NCI-H2081 (cell line): ENCODE measurements at places on chromosomes 3 and 15.

- DNase-seq = no peak
These were observed 916 bp downstream of the IL17RD start for GRCh38 chr3:57164217-57164656.

GRCh38 chr3:97938444-97938843 lies 33.8 kb downstream of the RIOX2 start:
- no peak for DNase-seq

DNA sequence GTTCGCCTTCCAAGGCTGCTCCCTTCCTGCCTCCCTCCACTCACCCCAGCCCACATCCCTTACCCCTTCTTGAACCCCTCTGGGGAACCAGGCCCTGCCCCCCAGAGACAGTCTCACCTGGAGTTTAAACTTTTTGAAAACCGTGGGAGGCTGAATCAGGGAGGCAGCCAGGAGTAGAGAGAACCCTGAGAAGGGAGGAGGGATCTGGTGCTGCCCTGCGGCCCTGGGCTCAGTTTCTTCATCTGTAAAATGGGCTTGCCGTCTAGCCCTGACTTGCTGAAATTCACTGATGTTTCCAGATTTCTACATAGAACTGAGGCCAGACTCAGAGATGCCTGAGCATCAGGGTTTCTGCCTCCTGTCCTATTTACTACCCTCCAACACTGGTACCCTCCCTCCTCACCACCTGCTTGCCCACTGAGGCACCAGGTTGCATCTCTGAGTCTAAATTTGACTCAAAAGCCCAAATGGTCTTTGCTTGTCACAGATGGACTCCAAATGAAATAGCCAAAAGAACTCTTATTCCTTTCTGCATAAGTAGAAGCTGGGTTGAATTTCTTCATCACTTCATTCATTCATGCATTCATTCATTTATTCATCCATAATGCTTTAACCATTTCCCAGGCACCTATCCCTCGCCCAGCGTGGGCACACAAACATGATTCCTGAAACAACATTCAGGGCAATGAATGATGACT lies 11.9 kb upstream of the STRA6 start:
- no peak for DNase-seq

- no peak for DNase-seq
These were observed 369.8 kb downstream of the DIPK2A start for GRCh38 chr3:144341471-144341870.

- DNase-seq = no peak
These were observed 17.6 kb downstream of the ZDHHC3 start for GRCh38 chr3:44958386-44958785.

- DNase-seq = no peak
These were observed 2.5 kb downstream of the HIGD1A start for GRCh38 chr3:42801784-42802183.

GRCh38 chr3:107068980-107069379 lies 308.3 kb upstream of the CCDC54 start:
- no peak for DNase-seq

DNA sequence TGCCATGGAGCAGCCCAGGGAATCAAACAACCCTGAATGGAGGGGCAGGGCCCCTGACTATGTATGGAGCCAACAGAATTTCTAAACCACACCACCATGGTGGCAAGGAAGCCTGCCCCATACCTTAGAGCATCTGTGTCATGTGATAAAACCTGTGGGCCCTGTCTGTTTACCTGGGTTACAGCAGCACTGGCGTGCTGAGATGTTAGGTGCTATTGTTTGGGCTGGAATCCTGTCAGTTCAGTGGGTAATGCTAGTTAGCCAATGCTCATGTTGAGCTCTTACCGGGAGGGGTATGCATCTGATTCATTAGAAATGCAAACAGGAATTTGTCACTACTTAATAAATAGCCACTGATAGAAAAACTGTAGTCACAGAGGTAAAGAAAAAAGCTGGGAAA lies 63.5 kb upstream of the ETV5 start:
- no peak for DNase-seq

GRCh38 chr15:52236013-52236412 lies 44.8 kb upstream of the GNB5 start:
- DNase-seq = no peak

- DNase-seq = no peak
These were observed 46.1 kb downstream of the AMOTL2 start for GRCh38 chr3:134328147-134328591.

DNA sequence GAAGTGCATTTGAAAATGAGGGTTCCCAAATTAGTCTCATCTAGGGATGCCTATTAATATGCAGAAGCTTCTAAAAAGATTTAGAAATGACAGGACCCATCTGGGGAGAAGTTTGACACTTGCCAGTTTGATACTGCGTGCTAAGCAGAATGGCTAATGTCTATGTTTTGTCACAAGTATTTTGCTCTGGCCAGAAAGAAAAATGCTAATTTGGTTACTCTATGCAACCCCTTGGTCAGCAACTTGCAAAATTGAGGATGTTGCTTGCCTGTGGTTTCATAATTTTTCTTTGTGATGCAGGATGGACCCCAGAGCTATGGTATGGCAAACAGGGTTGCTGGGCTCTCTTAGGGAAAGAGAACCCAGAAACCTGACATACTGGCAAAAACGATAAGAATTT lies 148.2 kb downstream of the FMN1 start:
- no peak for DNase-seq

DNA sequence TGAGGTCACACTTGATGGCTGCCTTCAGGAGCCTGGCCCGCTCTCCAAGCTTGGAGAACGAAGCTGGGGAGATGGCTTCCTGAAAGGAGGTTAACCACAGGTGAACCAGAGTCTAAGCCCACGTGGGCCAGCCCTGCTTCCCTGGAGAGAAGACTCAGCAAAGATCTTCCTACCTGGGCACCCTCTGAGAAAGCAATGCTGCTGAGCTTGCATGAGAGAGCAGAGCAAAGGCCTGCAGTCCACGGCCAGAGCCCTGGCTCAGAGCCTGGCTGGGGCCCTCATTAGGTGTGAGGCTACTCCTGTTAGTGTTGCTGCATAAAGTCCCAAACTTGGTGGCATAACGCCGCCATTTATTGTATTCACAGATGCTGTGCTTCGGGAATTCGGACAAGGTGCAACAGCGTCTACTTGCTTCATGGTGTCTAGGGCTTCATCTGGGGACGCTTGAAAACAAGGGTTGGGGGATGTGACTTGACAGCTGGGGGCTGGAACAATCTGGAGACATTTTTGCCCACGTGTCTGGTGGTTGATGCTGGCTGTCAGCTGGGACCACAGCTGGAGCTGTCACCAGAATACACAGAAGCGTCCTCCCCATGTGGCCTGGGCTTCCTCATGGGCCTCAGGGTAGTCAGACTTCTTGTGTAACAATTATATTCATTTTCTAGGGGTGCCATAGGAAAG lies 87.9 kb upstream of the MEF2A start:
- no peak for DNase-seq

DNA sequence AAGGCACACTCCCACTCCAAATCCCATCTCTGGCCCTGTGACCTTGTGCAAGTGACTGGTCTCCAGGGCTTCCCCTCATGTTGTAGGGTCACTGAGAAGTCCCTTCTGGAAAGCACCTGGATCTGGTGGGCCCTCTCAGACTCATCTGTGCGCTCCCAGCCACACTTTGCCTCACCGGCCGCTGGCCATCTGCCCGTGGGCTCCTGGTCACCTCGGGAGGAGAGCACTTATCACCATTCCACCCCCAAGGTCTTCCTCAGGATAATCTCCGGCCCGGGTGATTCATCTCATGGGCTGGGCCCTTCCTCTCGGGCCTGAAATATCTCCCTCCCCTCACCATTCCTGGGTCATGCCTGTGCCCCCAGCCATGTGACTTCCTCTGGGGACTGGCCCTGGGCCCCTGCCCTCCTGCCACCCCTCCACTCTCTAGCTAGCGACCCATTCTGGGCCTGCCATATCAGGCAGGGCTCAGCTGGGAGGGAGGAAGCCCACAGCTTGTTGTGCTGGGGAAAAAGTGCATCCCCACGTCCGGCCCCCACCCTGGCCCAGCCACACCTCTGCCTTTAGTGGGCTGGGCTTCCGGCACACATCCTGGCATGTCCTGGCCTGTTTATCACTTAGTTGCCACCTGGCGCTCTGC lies 10.6 kb upstream of the WNT7A start:
- no peak for DNase-seq

- no peak for DNase-seq
These were observed 31.3 kb upstream of the WNT5A start for GRCh38 chr3:55518451-55518850.

DNA sequence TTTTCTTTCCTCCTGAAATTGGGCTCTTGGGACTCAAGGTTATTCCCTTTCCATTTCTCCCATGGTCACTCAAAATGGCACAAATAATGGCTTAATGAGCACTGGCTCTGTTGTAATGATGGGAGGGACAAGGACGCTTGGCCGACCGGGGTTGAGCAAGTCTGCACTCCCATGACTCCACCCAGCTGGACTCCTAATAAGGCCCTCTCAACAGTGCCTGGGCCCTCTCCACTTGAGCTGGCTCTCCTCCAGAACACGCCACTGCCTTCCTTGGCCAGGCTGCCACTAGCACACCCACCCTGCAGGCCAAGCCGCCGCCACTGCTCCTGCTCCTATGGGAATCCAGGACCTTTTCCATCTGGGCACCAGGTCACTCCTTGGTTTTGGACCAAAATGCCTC lies 42.3 kb downstream of the ADCY5 start:
- DNase-seq = no peak

DNA sequence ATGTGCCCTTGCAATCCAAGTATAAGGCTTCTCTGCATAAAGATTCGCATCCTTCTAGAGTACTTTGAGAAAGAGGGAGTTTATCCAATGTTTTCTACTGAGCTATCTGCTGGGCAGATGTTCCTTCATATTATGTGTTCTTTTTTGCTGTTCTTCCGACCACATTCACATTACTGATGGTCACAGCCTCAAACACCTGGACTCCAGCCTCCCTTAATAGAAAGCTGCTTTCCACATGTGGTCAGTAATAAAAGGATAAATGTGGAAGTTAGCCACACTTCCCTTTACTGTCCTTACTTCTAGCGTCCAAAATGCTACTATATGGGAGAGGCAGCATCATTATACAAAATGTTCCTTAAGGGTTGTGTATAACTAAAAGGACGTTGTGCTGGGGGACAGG lies 116.9 kb downstream of the CD47 start:
- DNase-seq = no peak

- no peak for DNase-seq
These were observed 355.0 kb downstream of the RBMS3 start for GRCh38 chr3:29635888-29636287.

GRCh38 chr3:143820466-143821221 lies 27.6 kb downstream of the SLC9A9 start:
- DNase-seq = no peak

- DNase-seq = no peak
These were observed 24.3 kb upstream of the FLNB start for GRCh38 chr3:57983734-57984518.

GRCh38 chr3:129519449-129519848 lies 9.0 kb upstream of the RHO start:
- no peak for DNase-seq

DNA sequence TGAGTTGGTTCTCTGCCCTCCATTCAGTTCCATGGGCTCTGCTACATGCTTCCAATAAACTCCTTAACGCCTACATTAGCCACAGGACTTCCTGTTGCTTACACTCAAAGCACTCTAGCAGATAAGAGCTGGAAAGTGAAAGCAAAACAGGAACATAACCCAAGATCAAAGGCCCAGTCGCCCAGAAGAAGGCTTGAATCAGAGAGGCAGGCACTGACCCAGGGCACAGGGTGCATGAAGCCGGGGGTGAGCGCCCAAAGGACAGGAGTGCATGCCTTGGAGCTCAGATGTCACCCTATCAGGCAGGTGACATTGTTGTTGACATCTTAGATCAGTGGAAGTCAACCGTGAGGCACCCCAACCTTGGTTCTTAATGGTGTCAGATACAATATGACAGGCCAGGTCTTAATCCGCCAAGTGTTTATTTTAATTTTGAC lies 235.1 kb downstream of the UACA start:
- DNase-seq = no peak

DNA sequence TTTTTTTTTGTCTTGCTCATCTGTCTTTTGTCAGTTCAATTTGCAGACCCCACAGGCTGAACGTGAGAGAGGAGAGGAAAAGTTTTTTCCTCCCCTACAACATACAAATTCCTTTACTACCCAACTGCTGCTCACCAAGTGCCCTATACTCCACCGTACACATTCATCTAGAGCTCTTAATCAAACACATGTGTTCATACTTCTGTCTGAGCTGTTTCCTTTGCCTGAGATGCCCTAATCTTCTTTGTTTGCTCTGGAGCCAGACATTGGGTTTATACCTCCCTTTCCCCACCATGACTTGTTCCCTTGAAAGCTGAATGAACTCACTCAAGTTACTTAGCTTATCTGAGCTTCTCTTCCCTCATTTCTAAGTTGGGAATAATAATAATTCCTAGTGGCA lies 122.7 kb upstream of the RASGRP1 start:
- DNase-seq = no peak

DNA sequence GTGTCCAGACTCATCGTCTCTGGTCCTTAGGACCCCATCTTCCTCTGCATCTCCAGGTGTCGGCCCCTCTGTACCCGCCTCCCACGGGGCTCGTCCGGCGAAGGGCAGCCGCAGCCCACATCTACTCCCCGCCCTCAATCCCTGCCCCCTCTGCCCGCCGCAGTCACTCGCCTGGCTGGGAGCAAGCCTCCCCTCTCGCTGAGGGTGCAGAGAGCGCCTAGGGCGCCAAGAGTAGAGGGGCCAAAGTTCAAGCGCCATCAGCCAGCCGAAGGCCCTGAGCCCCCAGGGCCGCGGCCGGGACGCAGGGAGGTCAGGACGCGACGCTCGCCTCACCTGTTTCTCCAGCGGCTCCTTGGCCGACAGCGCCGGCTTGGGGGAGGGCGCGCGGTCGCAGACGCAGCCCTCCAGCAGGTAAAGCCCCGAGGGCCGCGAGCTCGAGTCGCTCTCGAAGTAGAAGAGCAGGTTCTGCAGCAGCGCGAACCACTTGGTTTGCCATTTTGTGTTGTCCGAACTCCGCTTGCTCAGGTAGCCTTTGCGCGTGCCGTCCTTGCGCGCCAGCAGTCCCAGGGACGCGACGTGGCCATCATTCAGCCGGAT lies 592 bp downstream of the RASGRF1 start:
- no peak for DNase-seq

DNA sequence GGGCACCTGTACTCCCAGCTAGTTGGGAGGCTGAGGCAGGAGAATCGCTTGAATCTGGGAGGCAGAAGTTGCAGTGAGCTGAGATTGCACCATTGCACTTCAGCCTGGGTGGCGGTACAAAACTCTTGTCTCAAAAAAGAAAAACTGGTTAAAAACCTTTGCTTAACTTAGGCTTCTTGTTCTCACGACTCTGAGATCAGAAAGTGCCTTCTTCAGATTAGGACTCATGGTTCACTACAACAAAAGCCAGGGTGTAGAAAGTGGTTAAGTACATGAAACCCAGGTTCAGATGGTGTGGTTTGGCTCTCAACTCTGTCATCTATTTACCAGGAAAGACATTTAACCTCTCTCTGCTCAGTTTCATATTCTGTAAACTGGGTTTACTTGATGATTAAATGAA lies 168.4 kb downstream of the TUSC7 start:
- no peak for DNase-seq

GRCh38 chr3:15819043-15819442 lies 21.3 kb upstream of the ANKRD28 start:
- no peak for DNase-seq

GRCh38 chr3:183781246-183781645 lies 44.1 kb downstream of the MAP6D1 start:
- no peak for DNase-seq
